HS-27A (cell line): ENCODE measurements at places on chromosomes 1 and 21.

GRCh38 chr1:182092336-182092735, 30.8 kb upstream of the ZNF648 start:
- no peak for DNase-seq

GRCh38 chr1:205057808-205058575, 15.0 kb downstream of the CNTN2 start:
- DNase-seq = no peak

DNA sequence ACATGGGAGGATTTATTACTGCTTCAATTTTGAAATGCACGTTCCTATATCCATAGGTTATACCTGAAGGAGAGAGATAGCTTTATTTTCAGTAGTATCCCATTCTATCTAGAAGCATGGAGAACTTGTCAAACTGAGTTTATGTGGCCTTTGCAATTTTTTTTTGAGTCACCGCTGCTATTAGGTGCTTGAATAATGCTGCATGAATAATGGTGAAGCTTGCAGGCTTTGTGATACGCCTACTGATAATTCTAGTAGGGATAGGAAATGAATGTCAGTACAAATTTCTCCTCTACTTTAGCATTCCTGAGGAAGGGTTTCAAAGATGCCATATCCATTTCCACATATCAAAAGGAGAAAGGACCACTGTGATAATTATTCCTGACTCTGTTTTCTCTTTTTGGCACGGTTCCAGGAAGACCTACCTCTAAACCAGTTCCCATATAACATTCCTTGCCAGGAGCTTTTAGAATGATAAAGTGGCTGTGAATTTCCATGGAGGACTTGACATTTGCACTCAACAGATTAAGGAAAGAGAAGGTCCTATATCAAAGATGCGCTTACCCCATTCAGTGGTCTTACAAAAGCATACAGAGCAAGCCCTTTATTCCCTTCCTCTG, 83.5 kb downstream of the SPATA46 start:
- no peak for DNase-seq

DNA sequence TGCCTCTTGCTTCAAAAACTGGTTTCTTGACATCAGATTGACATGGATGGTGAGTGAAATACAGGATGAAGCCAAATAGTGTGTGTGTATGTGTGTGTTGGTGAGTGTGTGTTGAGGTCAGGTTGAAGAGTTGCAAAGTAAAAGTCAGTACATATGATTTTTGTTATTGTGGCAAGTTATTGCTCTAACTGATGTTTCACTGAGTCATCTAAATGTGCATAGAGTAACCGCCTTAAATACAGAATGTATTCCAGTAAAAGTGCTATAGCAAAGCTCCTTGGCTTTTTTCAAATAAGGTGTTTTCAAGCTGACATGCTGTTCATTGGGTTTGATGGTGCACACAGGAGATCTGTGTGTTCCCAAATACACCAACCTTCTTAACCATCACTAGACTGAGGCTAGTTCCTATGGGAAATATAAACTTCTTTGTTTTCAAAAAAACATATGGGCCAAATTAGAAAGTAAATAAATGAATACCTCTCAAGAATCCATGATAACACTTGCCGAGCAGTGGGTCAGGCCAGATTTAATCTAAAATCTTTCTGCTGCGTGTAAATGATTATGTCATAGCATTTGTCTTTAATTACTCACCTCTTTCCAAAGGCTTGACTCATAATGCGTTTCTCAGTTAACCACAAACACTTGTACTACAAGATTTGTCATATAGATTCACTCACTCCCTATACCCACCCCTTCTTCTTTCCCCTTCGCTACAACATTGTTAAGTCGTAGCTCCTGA, 151.1 kb downstream of the LYPLAL1 start:
- DNase-seq = peak; percentile 77

DNA sequence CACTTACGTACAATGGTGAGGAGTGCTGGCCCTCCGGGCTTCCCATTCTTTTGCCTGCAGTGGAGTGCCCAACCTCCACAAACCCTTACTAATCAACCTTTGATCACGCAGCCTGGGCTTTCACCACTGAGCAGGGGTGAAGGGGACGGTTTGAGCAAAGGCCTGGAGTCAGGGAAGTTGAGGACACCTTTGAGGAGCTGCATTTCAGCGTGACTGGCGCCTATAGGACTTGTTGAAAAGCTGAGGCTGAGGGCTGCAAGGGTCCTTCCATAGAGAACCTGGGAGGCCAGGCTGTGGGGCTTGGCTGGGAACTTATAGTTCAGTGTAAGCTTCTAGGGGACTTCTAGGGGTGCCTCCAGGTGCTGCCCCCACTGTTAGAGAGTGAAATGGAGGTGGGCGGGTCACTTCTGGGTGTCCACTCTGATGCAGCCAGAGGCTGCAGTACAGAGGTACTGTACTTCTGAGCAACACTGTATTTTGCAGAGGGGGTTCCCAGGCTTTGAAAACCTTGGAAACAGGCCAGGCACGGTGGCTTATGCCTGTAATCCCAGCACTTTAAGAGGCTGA, 9.8 kb downstream of the SYTL1 start:
- no peak for DNase-seq

GRCh38 chr1:42841010-42841409, 5.4 kb upstream of the ZNF691 start:
- DNase-seq = no peak

GRCh38 chr1:58608945-58609344, 31.9 kb upstream of the TACSTD2 start:
- DNase-seq = no peak

DNA sequence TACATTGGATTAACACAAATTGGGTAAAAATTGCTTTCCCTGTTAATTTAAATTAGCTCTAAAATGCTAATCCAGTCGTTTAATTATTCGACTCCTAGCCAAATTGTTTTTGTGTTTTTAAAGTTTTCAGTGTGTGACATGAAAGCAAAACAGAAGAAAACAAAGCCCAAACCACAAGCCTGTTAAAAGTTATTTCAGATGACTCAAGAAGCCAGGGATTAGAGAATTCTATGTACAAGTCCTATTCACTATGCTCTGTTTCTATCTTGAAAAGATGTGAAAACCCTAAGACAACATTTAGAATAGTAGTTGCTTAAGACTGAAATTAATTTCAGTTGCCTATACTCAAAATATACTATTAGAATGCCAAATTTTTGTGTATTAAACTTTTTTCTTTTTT, 294.8 kb upstream of the ADAMTS5 start:
- no peak for DNase-seq

GRCh38 chr1:83882906-83883305, 116.0 kb downstream of the TTLL7 start:
- DNase-seq = no peak

DNA sequence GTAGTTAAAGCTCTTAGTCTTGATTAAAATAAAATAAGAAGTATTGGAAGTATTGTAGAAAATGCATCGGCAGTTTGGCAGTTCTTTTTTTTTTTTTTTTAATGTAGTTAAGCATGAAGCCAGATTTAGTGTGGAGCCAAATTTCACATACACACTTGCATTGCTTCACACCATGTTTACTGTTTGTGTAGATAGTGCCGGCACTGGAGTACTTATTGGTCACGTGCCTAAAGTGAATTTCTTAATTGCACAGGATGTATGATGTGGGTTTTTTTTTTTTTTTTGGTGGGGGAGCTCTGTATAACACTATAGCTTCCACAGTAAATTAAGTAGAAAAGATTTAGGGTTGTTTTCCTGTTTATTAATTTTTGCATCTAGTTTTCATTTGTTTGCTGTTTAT, 21.2 kb upstream of the TMEM61 start:
- DNase-seq = no peak

DNA sequence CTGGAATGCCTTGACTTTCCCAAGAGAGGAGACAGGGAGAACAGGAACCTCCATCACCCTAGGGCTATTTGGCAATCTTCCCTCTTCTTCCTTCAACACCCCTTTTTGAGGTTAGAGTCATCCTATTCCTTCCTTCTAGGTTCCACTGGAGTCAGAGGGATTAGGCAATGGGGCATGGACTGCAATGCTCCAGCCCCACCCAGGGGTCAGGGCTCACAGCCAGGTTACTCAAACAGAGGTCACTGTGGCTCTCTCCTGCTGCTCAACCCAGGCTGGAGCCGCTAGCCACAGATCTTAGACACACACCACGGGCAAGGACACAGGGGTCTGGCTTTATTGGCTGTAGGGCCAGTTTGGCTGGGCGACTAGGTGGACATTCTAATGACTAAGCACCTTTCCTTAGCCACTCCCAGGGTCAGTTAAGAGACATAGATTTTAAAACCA, 145.5 kb upstream of the NRIP1 start:
- no peak for DNase-seq

DNA sequence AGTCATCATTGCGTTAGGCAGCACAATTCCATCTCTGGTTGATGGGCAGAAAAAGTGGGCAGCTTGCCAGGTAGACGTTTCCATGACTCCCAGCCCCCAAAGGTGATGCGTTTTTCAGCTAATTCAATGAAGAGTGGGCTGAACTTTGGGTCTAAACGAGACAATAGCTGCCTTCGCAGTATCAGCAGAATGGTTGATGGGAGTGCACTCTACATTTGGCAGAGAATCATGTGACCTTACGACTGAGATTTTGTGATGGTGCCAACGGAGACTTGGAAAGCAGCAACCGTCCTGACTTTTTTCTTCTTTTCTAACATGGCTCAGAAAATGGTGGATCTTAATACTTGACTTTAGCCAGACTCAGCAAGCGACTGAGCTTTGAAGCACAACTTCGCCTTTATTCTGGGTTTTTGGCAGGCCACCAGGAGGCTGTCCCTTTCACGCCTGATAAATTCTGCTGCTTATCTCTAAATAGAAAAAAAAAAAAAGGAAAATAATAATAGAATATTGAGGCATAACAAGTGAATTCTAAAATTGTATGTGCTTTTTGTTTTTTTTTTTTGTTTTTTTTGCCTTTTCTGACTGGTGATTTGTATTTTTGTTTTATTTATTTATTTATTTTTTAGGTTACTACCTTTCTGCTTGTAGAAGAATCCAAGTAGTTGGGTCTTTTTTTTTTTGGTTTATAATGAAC, 804.8 kb downstream of the USP25 start:
- no peak for DNase-seq

GRCh38 chr1:203539831-203540546, 46.0 kb downstream of the OPTC start:
- no peak for DNase-seq

- no peak for DNase-seq
These were observed 65.1 kb downstream of the RIPK4 start for GRCh38 chr21:41701749-41702148.

DNA sequence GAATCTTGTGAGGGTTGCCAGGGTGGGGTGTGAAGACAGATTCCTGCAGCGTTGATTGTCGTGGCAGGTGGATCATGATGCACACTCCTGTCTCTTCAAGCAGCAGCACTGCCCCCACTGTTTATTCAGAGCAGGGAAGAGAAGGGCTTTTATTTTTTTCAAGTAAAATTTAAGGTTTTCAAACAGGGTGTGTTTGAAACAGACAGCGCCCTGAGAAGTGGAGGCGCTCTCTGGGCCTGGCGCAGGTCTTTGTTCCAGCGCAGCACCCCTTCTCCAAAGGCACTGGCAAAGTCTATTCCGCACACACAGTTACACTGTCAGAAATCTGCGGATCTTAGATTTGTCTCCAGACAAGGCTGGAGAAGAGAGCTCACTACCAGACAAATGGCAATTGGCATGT, 7.0 kb downstream of the C1orf53 start:
- DNase-seq = no peak

DNA sequence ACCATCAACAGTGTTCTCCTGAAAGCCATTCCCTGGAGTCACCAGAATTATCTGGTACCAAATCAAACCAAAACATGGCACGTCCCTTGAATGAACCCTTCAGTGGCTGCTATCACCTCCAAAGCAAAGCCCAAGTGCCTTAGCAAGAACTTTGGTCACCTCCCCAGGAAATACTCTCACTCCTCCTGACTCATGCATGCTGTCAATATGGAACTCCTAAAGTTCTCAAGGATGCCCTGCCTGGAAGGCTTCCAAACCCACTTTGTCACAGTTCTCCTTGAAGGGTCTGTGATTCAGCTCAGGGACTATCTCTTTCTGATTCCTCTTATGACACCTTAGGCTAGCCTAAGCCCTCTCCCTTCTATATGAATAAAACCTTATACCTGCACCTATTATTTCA, 146.1 kb upstream of the RUNX1 start:
- no peak for DNase-seq
